Activated gamma-delta T cell treated with Interleukin-2 at 50 U/mL for 16 hours (primary cell): ENCODE measurements at places on chromosomes 3 and 15.
A peak's percentile ranks its signal among the peaks of the same experiment; 100 is the strongest.

- no peak for DNase-seq
These were observed 104.5 kb downstream of the LSAMP start for GRCh38 chr3:116340680-116341216.

DNA sequence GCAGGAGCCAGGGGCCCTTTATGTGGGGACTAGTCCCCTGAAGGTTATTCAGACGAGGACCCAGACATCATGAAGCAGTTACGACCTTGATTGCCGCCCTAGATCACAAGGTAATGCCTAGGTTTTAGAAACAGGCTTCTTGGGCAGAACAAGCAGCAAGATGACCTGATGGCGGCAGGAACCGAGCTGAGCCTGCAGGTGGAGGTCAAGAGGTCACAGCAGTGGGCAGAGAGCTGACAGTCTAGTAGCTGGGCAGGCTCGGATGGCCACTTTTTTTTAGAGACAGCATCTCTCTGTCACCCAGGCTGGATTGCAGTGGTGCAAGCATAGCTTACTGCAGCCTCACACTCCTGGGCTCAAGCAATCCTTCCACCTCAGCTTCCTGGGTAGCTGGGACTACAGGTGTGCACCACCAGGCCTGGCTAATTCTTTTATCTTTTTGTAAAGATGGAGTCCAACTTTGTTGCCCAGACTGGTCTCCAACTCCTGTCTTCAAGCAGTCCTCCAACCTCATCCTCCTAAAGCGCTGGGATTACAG lies 83.5 kb upstream of the ABHD17C start:
- no peak for DNase-seq

DNA sequence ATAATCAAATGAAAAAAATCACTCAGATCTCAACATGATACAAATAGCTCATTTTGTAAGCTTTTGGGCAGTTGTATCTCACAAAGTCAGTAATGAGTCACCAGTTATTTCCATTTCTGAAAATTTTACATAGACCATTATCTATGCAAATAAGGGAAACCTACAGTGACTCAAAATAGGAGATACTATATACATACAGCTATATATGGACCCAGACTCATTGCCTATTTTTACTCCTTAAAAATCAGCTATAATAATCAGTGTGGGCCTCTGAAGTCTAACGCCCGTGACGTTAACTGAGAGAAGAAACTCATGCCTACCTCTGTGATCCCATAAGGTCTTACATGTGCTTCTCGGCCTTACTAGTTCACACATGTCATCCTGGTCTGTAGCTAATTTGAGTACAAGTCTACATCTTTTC lies 31.6 kb downstream of the LRIG1 start:
- DNase-seq, result no peak

DNA sequence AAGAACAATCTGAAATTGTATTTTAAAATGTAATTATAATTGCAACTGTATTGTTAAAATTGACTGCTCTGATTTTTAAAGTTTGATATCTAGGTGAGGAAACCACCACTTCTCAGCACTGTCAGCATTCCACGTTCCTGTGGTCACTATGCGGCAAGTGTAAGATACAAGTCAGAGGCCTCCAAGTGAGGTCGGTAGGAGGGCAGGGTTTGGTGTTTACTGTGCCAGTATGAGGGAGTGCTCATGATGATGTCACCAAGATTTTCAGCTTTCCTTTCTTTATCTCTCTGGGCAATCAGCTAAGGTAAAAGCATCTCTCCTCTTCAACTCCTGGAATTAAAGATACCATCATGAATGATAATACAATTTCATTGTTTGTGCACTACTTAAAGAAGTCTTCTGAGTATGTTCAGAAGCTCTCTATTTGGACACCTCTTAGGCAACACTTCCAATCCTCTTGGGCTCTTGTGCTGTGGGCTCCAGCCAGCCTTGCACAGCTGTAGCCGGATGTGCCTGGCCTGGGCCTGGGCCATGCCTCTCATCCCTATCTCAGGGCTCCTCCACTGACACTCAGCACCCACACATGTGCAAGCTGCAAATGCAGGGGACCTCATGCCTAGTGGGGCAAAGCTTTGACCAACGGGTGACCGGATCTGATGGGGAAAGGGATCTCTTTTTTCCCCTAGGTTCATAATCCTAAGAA lies 42.9 kb downstream of the CCR3 start:
- DNase-seq, result peak; percentile 44

DNA sequence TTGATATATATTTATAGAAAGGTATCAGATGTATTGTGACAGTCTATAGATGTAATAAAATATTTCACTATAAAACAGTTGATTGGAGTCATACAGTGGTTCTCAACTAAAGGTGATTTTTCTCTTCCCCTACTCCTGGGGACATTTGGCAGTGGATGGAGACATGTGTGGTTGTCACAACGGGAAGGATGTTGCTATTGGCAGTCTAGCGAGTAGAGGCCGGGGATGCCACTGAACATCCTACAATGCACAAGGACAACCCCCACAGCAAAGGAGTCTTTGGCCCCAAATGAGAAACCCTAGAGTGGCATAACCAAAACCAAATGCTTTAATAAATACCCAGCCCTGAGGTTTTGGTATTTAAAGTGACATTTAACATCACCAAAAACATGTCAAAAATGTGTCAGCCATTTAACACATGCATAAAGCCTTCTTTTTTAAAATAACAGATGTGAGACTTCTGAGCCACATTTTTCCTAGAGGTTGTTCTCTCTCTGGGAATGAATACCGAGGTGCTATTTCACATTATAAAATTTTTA lies 367.5 kb downstream of the PTPRG start:
- no peak for DNase-seq

DNA sequence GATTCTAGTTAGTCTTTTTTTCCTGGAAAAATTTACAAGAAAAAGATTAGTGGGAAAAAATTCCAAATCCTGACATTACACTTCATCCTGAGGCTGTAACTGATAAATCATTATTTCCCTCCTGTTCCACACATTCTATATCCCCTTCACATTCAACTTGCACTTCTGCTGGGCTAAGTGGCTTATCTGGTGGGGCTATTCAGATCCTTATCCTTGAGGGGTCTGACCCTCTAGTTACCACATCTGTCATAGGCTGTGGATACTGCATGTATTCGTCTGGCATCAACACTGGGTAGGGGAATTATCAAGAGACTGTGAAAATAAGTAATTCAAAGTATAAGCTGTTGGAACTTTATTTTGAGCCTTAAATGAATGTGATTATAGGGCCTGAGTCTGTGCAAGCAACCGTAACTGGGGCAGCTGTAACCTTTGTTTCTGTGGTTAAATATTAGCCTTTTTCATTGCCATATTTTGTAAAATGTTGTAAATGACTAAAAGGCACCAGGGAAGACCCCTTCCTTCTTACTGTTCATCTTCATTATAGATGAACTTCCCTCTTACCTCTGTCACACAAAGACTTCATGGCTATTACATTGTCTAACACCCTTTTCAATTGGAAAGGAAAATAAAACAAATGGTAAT lies 28.0 kb upstream of the TEX9 start:
- no peak for DNase-seq

DNA sequence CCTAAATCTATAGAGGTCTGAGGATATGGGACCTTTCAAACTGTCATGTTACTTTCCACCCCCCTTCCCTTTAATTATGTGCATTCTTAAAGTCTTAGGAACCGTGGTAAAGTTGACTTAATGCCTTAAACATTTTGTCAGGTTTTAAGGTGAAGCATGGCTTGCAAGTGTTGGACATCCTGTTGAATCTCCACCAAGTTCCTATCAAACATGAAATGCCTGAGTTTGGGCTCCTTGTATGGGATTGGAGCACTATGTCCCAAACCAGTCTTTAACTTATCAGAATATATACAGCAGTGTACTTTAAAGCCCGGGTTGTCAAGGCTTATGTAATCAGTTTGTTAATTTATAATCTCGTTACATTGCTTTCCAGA lies 1.1 kb downstream of the SNRK start:
- no peak for DNase-seq

- no peak for DNase-seq
These were observed 5.3 kb downstream of the KLF15 start for GRCh38 chr3:126351771-126352475.

GRCh38 chr3:192122832-192123594 lies 604.3 kb downstream of the FGF12 start:
- DNase-seq, result no peak

- DNase-seq, result no peak
These were observed 122.1 kb downstream of the CNTN6 start for GRCh38 chr3:1214933-1215332.

GRCh38 chr3:98874602-98875249 lies 26.8 kb downstream of the DCBLD2 start:
- no peak for DNase-seq

DNA sequence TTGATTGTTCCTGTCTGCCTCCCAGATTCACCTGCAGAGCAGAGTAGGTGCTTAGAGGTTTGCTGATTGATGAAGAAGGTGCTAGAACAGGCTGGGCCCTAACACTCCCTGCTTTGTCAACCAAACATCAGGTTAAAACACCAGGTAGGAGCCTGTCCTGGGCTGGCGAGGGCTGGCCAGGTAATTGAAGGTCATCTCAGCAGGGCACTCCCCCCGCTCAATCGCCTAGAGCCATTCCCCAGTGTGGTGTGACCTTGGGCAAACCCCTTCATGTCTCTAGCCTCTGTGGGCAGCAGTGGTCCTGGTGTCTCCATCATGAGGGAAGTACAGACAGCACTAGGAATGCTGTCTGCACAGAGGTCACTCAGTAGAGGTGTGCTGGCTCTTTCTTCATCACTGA lies 88.3 kb downstream of the KLF15 start:
- no peak for DNase-seq

- DNase-seq, result no peak
These were observed 23.1 kb downstream of the POC1A start for GRCh38 chr3:52130966-52131622.

DNA sequence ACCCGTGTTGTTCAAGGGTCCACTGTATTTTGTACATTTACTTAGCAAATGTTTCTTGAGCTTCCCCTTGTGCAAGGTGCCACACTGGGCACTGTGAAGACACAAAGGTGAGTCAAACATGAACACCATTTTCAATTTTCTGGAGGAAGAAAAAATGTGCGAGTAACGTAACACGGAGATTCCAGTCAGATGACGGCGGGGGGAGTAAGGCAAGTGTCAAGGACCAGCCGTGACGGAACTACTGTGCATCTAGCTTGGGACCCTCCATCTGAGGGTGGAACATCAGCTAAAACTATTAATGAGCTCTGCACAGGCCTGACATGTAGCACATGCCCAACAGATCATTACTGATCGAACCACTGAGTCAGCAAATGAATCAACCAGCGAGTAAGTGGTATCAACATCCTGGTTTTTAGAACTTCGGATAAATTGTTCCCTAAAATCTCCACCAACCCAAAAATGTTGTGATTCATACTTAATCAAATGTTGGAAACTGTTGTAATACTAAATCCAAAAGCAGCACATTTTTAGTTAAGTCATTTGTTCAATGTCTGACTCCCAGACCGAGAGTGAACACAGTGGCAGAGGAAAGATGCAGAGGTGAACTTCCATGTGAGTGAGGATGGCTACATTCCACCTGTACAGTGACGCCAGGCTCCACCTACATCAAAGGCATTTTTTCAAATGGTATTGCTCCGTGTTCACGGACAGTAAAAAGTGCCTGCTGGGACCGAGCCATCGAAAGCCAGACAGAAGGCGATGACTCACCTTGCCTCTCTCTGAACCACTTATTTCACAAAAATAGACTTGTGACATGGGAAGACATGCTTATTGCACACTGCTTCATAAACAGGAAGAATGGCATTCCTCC lies 172.2 kb downstream of the ATP10A start:
- no peak for DNase-seq

DNA sequence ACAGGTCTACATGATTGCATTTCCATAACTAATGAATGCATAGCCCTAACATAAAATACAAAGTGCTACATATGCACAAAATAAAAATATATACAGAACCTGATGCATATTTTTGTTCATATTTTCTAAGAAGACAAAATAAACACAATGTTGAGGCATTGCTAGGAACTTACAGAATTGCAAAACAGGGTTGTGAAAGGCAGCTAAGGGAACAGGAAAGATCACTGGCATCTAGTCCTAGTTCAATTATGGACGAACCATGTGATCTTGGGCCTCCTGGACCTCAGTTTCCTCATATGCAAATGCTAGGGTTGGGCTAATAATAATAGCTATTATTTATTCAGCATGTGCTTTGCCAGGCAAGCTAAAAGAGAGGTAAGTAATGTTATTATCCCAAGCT lies 15.5 kb upstream of the NCEH1 start:
- DNase-seq, result no peak

DNA sequence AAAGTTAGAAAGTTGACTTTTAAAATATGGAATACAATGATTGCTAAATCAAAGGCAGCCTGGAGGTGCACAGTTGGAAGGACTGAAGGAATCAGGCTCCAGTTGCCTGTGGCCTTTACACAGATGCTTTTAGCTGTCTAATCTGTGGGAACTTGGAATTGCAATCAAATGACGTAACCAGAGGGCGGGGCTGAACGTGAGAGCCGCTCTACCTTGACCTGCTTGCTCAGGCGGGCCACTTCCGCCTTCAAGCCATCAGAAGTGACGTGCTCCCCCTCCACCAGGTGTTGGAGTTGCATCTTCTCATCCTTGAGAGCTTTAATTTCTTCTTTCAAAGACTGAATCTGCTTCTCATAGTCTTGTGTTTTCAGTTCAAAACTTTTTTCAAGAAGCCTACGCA lies 37.7 kb upstream of the GNB5 start:
- no peak for DNase-seq

GRCh38 chr3:143060906-143061305 lies 58.7 kb upstream of the CHST2 start:
- no peak for DNase-seq

DNA sequence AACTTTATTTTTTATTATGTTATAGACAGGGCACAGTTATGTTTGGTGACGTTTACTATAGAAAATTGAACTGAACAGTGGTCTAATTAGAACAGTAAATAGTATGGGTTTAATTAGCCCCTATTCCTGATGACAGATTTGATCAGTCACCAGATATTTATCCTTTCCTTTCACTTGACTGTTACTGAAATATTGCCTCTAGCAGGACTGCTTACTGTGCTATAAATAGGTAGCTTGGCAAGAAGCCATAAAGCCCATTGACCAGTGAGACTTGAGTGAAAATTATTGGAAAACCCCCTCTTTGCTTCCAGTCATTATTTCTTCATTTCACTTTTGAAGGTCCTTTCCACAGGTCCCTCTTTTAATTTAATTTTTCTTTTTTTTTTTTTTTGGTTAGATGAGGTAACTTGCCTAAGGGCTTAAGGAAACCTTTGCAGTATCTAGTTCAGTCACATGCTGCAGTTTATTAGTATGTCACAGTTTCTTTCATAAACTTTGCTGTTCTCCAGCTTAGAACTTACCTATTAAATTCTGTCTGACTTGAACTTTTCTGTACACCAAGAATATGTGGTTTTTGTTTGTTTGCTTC lies 115.6 kb downstream of the ADAMTSL3 start:
- no peak for DNase-seq

DNA sequence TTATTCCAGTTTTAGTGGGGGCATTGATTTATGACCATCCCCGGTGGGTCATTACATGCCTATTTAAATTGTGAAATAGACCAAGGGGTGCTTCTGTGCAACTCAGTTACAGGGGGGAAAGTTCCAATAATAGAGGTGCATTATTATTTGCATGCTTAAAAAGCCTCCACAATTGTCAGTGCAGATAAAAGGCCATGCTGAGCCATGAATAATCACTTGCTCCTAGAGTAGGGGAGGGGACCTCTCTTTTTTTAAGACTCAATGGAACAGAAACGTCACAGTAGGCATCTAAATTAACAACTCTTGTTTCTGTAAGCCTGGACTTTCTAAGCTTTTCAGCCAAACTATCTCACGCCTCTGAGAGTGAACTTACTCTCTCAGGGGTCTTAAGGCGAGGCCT lies 66.5 kb upstream of the CMTM7 start:
- no peak for DNase-seq

- no peak for DNase-seq
These were observed 62.5 kb downstream of the MYO5A start for GRCh38 chr15:52466134-52466701.

- no peak for DNase-seq
These were observed 21.9 kb upstream of the USP13 start for GRCh38 chr3:179630753-179631451.
